ENCODE measurements at places on chromosomes 11 and 22.
A peak's percentile ranks its signal among the peaks of the same experiment; 100 is the strongest.

- DNase-seq, result no peak
- no peak overlapping the region for H3K4me3 ChIP-seq
- H3K36me3 ChIP-seq, result no peaks in the 10 kb centered on the region
These were observed 22.6 kb downstream of the FADS2 start for GRCh38 chr11:61850687-61851086.

- peak overlapping the region; percentile 63 for H3K27ac ChIP-seq
- DNase-seq, result no peak
- H3K36me3 ChIP-seq, result no peaks in the 10 kb centered on the region
- H3K4me3 ChIP-seq, result no peak overlapping the region
- H3K27me3 ChIP-seq, result no peaks in the 10 kb centered on the region
These were observed 10.9 kb upstream of the MPEG1 start for GRCh38 chr11:59223611-59224010.

- no peak overlapping the region for H3K4me3 ChIP-seq
- no peaks in the 10 kb centered on the region for H3K36me3 ChIP-seq
- no peak for DNase-seq
- no peak overlapping the region for H3K27ac ChIP-seq
- peaks cover 6% of the 10 kb centered on the region for H3K4me1 ChIP-seq
These were observed 12.0 kb upstream of the PAX6 start for GRCh38 chr11:31822927-31823643.

DNA sequence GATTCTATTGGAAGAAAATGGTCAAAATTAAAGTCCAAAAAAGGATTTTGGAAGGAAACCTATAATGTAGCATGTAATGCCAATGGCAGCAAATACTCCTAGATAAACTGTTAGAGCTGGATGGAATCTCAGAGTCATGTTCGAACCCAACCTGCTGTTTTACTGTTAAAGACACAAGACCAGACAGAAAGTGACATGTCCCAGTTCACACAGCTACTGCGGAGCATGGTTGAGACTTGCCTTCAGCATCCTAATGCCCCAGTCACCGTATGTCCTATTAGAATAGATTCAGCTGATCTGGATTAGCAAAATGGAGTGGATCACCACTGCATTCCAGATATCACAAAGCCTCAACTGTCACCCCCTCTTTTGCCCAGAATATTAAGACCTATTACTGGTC, 14.9 kb downstream of the PISD start:
- H3K27ac ChIP-seq, result peak overlapping the region; percentile 82
- H3K4me3 ChIP-seq, result no peak overlapping the region
- no peaks in the 10 kb centered on the region for H3K36me3 ChIP-seq
- H3K4me1 ChIP-seq, result peaks cover 64% of the 10 kb centered on the region
- H3K27me3 ChIP-seq, result no peaks in the 10 kb centered on the region

DNA sequence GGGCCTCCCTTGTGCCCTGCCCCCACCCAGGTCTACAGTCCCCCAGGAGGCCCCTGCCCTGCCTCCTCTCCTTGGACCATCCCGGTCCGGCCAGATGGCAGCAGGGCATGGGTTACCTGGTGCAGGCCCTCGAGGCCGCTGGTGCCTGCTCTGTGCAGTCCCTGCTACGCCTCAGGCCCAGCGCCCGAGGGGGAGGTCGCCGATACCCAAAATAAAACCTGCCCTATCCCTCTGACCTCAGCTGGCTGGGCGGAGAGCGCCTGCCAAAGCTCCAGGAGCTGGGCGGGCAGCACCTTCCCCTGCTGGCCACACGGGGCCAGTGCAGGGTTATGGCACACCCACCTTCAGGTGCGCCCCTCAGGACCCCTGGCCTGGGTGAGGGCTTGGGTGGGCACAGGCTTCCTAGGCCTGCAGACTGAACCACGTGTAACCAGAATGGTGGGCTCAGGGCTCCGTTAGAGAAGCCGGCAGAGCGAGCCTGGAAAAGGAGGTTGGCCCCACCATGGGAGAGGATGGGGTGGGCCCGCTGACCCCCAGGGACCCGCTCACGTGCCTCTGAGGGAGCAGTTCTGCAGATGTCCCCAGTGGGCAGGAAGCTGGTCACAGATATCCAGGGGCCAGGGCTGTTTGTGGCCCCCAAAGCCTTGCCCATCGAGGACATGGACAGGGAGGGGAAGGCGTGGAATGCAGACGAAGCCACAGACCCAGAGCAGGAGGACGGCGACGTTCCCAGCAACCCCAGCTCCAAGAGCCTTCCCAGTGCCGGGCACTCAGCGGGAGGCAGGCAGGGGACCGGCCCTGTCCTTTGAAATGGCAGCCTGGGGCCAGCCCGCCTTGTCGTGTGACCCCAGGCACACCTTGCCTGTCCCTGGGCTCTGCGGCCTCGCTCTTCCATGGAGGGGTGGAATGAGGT, 1.7 kb upstream of the TNNT3 start:
- H3K27ac ChIP-seq, result no peak overlapping the region
- no peak overlapping the region for H3K4me3 ChIP-seq
- H3K36me3 ChIP-seq, result no peaks in the 10 kb centered on the region
- no peaks in the 10 kb centered on the region for H3K27me3 ChIP-seq

Data from esophagus squamous epithelium (tissue), 5 donors.